CD4-positive, alpha-beta T cell treated with Interleukin-15 for 1 hour (primary cell): ENCODE measurements at places on chromosomes 5 and 9.

GRCh38 chr5:53109056-53109442 lies 508 bp downstream of the MOCS2 start:
- no peak for DNase-seq

DNA sequence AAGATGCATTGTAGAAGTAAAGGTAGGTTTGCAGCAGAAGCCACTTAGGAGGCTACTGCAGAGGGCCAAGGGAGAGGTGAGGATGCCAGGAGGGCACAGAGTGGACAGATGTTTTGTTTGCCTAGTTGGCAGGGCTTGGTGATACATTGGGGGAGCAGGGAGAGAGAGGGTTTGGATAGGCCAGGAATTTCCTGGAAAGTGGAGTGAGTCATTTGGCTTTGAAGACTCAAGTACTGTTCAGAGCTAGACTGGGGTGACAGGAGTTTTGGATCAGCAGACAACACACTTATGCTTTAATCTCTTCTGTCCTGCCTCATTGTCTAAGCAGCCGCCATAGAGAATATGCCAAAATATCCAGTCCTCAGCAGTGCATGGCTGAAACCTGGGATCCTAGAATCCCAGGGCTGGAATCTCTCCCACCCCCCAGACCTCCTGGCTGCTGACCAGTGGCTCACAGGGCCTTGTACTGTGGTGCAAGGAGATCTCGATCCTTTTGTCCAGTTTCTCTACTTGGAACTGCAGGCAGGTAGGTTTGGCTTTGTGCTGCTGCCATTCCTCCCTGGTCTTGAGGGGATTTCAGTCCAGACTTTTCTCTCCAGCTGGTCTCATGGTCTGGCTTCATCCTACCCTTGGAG lies 11.0 kb downstream of the TMEM268 start:
- no peak for DNase-seq

DNA sequence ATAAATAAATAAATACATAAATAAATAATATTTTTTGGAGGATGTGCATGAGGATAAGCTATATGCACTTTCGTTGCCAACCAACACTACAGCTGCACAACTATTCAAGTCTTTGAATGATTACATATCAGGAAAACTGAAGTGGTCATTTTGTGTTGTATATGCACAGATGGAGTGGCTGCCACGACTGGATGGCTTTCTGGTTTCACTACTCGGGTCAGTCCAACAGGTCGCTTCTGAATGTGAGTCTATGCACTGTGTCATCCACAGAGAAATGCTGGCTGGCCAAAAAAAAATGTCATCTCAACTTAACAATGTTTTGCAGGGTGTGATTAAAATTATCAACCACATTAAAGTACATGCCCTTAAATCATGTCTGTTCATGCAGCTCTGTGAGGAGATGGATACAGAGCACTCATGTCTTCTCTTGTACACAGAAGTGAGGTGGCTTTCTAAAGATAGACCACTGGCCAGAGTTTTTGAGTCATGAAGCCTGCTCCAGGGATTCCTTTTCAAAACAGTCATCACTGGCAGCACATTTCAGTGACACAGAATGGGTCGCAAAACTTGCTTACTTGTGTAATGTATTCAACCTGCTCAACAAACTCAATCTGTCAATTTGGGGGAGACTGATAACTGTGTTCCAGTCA lies 589.8 kb upstream of the CYLC2 start:
- no peak for DNase-seq

GRCh38 chr5:74894351-74894750 lies 28.2 kb upstream of the FAM169A start:
- no peak for DNase-seq

DNA sequence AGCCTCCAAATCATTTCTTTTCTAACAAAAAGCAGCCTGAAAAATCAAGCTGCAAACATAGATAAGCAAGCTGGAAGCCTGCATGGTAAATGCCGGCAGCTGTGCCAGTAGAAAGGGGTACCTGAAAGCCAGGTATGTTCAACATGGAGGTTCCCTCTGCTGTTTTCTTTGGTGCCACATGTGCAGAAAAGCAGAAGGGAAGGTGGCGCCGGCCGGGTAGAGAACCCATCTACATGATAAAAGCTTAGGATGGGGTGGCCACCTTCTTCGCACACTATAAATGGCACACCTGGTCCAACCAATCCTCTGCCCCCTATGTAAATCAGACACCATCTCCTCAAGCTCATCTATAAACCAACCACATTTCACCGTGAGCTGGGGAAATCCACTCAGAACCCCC lies 268.9 kb upstream of the IRX2 start:
- DNase-seq: no peak

GRCh38 chr5:32713770-32714381 lies 2.8 kb downstream of the NPR3 start:
- no peak for DNase-seq

GRCh38 chr9:93884808-93885207 lies 70.3 kb downstream of the BARX1 start:
- DNase-seq: no peak

- no peak for DNase-seq
Observed at GRCh38 chr5:58938563-58939424, 355.9 kb downstream of the RAB3C start.

- DNase-seq: no peak
Observed at GRCh38 chr9:121393318-121393717, 23.3 kb upstream of the STOM start.

DNA sequence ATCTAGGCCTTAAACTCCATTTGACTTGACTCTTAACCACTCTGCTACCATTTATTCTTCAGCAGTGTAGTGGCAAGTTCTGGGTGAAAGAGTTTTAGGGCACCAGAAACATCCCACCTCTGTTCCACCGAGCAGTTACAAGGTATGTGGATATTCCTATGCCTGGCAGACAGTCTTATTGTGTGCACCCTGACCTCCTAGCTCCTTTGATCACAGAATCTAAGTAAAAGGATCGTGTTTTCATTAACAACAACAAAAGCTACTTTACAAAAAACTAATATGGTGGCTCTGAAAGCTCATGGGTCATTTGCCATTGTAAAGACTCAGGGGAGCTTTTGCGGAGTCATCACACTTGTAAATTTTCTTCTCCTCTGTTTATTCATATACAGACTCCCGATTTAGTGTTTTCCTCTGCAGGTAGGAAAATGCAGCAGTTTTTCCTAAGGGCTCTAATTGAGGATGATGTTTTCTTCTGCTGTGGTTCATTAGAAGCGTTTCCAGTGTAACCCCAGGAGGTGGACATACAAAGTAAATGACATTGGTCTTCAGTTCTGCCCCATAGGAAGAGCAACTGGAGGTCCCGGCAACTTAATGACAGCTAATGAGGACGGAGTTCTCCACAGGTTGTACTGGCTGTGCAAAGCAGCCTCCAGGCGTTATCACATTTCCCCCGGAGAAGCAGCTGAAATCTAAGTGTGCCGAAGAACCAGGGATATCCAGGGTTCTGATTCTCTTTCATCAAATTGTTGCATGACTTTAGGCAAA lies 78.2 kb downstream of the ATP10B start:
- DNase-seq: no peak

DNA sequence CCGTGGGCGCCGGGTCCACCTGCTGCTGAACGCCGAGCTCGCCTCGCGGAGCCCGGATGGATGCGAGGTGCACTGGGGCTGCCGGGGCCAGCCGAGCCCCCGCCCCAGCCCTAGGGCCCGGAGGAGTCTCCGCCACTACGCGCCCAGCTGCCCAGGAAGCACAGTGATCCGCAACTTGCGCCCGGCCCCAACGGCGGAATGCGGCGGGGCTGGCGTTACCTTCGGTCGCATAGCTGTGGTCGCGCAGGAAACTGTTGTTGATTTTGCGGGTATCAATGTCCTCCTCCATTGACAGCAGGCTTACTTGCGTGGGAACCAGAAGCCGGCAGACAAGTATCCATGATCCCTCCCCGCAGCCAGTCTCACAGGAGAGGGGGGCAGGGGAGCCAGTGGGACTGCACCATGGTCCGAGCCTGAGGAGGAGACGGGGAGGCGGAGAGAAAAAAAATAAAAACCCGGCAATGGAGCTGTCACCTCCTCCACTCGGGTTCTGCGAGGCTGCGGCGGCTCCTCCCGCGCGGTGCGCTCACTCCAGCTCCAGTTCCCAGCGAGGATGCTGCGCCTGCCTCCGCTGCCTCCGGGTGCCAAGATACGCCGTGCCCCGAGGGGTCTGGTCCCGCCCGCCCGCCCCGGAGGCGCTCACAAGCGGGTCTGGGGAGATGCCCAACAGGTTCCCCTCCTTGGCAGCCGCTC lies 628 bp downstream of the PPP2R2B start:
- DNase-seq: no peak

DNA sequence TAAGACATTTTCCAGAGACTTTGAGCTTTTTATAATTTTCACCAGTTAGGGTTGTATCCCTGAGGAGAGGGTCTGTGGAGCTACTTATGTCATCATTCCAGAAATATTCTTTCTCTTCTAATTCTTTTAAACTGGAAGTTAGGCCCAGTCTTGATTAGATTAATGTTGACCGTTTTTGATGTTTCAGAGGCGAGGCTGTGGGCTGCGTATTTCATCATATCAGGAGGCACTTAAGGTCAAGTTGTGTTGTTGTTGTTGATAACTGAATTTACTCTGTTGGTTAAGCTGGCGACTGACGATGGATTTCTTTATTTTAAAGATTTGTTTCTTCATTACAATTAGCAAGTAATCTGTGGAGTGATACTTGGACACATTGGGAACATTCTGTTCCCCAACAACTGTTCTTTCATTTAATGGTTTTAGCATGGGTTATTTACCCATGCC lies 20.1 kb downstream of the IPO11 start:
- no peak for DNase-seq

GRCh38 chr5:21142791-21143190 lies 1154.8 kb upstream of the CDH18 start:
- no peak for DNase-seq

DNA sequence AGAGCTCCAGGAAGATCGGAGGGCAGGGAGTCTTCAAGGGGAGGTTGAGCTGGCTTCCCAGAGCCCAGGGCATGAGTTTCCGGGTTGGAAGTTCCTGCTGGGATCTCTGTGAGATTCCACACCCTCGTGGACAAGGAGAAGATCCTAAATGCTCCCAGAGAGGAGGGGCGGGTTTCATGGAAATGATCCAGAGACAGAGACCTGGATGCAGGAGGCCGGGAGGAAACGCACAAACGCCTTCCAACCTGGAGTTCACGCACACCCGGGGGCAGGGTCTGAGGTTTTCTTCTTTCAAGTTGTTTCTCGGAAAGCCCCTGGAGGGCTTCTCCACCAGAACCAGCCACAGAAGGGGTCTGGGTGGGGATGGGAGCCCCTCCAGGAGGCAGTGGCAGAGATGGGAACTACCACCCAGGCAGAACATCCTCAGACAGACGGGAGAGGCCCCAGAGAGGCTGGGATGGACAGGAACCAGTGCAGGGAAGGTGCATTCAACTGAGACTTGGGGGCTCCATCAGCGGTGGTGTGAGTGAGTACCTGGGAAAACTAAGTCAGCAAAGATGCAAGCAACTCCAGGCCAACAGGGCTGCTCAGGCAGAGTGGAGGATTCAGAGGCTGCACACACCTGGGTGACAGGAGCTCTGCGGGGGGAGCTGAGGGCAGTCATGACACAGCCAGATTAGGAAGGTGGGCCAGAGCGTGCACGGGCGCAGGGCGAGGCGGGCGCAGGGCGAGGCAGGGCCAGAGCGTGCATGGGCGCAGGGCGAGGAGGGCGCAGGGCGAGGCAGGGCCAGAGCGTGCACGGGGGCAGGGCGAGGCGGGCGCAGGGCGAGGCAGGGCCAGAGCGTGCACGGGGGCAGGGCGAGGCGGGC lies 52.1 kb upstream of the EXOC3 start:
- DNase-seq: no peak

DNA sequence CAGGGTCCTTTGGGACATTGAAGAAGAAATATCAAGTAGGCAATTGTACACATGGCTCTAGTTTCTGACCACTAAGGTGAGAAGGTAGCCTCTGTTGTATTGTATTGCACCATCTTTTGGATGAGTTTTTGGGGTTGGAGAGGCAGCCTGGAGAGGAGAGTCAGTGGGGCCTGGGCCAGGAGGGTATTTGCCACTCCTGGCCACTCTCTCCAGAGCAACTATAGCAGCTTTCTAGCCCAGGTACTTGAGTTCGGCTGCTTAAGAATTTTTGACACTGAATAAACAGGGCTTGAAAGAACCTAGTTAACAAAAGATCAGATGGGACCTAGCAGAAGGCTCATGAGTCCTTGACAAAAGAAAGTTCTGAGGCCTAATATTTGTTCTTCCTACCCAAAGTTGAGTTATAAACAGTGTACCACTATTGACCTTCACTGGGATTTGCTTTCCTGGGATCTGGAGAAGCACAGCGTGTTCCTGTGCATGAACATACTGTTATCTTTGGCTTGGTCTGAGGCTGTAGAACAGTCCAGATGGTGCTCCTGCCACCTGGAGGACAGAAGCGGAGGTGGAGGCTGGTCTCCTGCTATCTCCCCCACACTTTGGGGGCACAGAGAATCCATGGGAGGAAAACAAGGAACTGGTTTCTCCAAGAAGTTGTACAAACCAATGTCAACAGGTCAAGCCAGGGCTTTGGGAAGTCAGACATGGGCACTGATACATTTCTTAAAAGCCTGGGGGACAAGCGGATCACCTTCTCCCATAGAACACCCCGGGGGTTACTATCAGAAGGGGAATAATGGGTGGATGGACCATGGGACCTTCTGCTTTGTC lies 110.4 kb upstream of the LIFR start:
- no peak for DNase-seq

- no peak for DNase-seq
Observed at GRCh38 chr5:68049053-68049713, 166.4 kb upstream of the PIK3R1 start.

GRCh38 chr5:43208658-43209057 lies 16.6 kb downstream of the NIM1K start:
- DNase-seq: no peak

DNA sequence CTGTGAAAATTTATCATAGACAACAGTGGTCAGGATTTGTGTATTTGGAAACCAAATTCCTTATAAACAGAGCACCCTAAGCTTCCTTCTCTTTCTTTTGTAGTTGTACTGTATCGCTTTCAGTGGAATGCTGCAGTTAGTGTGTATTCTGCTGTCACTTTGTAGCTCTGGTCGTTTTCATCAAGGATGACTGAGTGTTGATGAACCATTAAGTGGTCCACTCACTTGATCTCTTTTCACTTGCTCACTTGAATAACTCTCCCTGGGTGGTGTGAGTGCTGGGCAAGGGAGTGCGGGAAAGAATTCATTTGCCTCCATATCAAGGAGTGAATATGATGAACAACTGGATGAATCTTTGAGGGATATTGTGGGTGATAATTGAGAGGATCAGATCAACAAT lies 1225.7 kb upstream of the WWC1 start:
- DNase-seq: no peak

GRCh38 chr5:14871214-14872069 lies at the start of gene ANKH:
Gene ANKH (minus strand): TSS chr5:14871778. CDS start chr5:14871447, 331 bp downstream.
- peak; percentile 84 for DNase-seq

- DNase-seq: no peak
Observed at GRCh38 chr5:66247176-66247960, 103.3 kb downstream of the SREK1 start.

- no peak for DNase-seq
Observed at GRCh38 chr5:128009403-128009802, 74.2 kb upstream of the SLC12A2 start.

- no peak for DNase-seq
Observed at GRCh38 chr5:5539590-5539989, 117.1 kb downstream of the ICE1 start.

- no peak for DNase-seq
Observed at GRCh38 chr5:84069608-84070179, 315.0 kb downstream of the EDIL3 start.
